GM20000 (cell line): ENCODE measurements at places on chromosomes 2 and 18.

GRCh38 chr2:147356157-147356556 is 488.7 kb upstream of the ACVR2A start:
- no peak for DNase-seq

- no peak for DNase-seq
Observed at GRCh38 chr18:35619941-35620340, 38.4 kb downstream of the GALNT1 start.

DNA sequence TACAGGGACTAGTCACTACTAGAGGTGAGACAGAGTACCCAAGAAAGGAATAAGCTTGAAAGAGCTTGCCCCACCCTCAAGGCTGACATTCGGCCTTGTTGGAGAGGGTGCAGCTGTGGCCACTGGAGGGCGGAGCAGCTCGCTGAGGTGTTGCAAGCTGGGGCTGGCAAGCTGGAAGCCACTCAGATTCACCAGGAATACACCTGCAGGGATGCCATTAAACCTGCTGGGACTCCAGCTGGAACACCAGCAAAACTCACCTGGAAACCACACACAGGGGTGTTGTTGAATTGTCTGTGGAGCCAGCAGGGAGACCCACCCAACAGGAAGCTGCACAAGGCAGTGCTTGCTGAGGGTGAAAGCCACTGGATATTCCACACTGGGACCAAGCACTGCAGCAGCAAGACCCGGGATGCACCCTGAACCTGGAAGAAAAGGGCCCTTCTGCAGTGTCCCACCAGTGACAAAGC is 26.1 kb downstream of the KCTD18 start:
- DNase-seq, result peak; percentile 60

- peak; percentile 28 for DNase-seq
Observed at GRCh38 chr2:9002637-9003365, 683 bp downstream of the MBOAT2 start.

GRCh38 chr18:23881778-23882177 is 132.8 kb upstream of the TTC39C start:
- no peak for DNase-seq

DNA sequence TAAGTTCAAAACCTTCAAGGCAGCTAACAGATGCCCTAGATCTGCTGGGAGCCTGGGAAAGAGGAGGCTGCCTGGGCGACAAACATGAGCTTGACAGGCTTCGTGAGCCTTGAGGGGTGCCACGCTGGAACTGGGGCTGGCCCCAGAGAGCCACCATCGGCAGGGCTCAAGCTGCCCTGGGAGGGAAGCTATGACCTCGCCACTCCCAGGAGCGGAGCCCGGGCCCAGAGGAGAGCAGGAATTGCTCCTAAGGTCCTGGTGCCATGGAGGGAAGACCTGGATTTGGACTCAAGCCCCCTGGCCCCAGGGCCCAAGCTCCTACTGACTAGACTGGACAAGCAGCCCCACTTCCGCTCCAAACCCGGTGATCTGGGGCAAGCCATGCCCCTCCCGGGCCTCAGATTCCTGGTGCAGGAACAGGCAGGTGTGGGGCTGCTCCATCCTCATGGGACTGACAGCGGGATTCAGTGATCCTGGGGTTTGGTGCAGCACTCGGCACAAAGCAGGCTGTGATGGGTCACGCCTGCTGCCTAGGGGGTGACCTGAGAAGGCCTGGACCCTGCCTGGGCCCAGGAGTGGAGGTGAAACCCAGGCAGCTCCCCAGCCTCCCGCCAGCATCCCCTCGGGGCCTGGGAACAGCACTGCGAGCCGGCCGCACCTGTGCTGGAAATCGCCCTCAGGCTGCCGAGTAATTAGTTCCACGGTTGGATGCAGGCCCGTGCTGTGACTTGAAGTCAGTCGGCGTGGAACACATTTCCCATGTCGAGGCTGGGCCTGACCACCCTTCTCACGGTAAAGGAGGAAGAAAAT is 246.9 kb downstream of the NDUFA10 start:
- no peak for DNase-seq

DNA sequence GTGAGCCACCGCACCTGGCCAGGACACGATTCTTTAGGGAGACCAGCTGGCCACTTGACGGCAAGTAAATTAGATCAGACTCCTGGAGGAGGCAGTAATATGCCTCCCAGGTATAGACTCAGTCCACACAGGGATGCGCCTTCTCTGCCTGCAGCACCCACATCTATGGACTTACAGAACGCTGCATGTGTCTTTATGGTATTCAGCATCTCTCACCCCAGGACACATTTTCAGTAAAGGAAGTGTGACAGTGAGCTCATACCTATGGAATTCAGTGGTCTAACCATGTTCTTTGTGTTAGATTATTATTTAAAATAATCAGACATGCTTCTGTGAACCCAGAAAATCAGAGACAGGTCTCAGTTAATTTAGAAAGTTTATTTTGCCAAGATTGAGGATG is 5.9 kb upstream of the NARS1 start:
- DNase-seq, result no peak

DNA sequence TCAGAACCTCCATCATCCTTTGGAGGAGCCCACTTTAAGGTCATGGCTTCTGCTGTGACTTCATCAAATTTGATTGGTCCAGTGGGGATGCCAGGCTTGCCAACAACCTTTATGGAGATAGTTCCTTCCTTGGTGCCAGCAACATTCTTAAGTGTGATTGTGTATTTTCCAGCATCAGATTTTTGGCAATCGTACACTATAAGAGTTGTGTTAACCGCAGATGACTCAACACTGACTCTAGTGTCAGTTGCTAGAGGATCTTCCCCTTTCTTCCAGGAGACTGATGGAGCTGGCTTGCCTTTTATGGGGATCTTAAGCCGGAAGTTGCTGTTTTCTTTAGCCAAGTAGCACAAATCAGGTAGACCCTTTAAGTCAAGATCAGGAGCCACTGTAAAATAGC is 98.7 kb downstream of the PLEKHA3 start:
- no peak for DNase-seq

- no peak for DNase-seq
Observed at GRCh38 chr18:78687736-78688135, 291.9 kb upstream of the SALL3 start.

GRCh38 chr2:132811148-132811915 is 141.3 kb upstream of the LYPD1 start:
- DNase-seq, result no peak

GRCh38 chr2:44722026-44722625 is 219.4 kb upstream of the SIX3 start:
- DNase-seq, result no peak

- no peak for DNase-seq
Observed at GRCh38 chr2:179936654-179937053, 70.4 kb downstream of the CWC22 start.

GRCh38 chr2:186044761-186045160 is 306.2 kb downstream of the FSIP2 start:
- DNase-seq, result no peak

DNA sequence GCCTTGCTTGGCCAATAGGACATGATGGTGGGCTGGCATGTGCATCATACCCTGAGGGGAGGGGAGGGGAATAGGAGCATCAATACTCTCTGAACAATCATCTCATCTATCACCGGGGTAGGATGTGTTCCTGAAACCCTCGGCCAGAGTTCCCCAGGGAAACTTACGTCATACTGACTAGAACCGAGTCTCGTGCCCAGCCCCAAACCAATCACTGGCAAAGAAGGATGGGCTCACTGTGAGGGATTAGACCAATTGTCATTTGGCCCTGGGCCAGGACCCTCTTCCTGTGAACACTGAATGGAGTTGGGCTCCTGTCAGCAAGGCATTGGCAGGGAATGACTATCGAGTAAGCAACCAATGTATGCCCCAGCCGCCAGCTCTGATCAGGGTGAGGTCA is 261.5 kb downstream of the MYCN start:
- no peak for DNase-seq

- no peak for DNase-seq
Observed at GRCh38 chr18:74895686-74896085, 298.0 kb downstream of the ZNF407 start.

GRCh38 chr2:203783496-203784203 is 77.2 kb downstream of the CD28 start:
- DNase-seq, result no peak

- no peak for DNase-seq
Observed at GRCh38 chr2:176291335-176291734, 22.1 kb downstream of the MTX2 start.

- DNase-seq, result peak; percentile 15
Observed at GRCh38 chr2:198042189-198042588, 237.8 kb downstream of the PLCL1 start.

DNA sequence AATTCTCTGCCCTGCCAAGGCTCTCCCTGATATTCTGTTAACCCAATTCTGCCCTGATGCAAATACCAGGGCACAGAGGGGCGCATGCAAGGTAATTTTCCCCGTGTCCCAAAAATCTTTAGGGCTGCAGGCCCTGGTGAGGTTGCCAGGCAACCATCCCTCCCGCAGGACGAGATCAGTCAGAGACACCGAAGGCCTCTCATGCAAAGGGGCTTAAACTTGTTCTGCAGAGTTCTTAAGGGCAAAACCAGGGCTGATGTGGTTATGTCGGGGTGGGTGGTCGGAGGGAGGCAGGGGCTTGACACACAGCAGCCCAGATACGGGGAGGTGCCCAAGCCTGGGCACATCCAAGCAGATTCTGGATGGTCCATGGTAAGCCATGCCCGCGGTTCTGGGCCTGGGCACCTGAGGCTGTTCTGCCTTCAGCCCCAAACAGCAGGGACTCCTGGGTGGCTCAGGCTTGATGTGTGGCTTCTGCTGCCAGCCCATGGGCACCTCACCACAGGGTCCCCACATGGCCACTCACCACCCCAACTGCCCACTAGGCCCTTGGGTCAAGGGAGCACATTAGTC is 27.2 kb downstream of the STEAP3 start:
- no peak for DNase-seq

DNA sequence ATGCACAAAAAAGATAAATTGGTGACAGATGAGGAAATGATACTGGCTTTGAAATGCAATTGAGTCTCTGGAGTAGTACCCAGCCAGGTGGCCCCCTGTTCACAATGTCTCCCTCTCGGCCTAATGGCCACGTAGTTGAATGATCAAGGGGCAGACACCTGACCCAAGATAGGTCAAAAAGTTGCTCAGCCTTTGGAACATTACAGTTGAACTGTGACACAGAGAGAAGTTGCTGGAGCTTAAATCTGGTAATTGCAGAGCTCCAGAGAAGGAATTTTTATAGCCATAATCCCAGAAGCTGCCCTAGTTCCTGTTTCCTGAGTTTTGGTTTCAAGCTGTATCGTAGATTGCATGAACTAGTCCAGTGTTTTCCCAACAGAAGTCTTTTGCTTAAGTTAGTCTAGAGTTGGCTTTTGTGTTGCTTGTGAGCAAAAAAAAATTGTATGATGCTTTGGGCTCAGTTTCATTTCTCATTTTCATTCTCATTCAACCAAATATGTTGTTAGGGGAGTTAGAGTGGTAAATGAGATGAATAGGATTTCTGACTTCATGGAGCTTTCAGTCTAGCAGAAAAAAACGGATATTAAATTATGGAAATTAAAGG is 117.9 kb downstream of the CSRNP3 start:
- peak; percentile 14 for DNase-seq

DNA sequence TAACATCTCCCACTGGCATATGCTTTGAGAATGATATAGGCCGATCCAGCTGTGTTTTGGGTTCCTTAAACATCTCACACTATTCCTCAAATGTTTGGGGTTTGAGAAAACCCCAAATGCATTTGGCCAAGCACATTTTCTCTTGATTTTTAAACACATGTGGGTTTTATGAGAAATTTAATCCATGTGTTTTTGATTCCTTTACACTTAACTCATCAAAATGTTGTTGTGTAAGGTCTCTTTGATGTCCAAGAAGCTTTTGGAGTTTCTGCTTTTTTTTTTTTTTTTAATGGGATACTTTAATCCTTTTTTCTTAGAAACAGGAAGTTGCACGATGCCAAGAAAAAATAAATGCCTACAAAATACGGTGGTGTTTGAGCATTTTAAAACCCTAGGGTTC is 339.8 kb upstream of the TCF4 start:
- no peak for DNase-seq

GRCh38 chr2:108588070-108588668 is 53.9 kb downstream of the LIMS1 start:
- no peak for DNase-seq
